H9 (cell line): ENCODE measurements at places on chromosomes 3 and 15.

DNA sequence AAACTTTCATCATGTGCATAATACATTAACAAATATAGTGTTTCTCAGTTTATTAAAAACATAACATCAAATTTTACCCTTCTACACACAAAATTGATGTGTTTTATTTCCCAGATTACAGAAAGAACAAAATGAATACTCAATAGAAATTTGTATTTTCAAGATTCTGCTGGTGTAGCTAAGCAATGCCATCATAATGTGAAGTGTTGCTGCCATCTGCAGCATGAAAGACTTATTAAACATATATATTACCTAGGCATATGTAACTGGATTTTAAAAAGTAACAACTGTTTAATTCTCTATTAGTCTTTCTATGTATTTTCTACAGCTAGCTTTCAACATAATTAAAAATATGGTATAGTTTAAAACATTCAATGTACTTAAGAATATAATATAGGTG, 27.5 kb downstream of the PLSCR5 start:
- no peak for DNase-seq

DNA sequence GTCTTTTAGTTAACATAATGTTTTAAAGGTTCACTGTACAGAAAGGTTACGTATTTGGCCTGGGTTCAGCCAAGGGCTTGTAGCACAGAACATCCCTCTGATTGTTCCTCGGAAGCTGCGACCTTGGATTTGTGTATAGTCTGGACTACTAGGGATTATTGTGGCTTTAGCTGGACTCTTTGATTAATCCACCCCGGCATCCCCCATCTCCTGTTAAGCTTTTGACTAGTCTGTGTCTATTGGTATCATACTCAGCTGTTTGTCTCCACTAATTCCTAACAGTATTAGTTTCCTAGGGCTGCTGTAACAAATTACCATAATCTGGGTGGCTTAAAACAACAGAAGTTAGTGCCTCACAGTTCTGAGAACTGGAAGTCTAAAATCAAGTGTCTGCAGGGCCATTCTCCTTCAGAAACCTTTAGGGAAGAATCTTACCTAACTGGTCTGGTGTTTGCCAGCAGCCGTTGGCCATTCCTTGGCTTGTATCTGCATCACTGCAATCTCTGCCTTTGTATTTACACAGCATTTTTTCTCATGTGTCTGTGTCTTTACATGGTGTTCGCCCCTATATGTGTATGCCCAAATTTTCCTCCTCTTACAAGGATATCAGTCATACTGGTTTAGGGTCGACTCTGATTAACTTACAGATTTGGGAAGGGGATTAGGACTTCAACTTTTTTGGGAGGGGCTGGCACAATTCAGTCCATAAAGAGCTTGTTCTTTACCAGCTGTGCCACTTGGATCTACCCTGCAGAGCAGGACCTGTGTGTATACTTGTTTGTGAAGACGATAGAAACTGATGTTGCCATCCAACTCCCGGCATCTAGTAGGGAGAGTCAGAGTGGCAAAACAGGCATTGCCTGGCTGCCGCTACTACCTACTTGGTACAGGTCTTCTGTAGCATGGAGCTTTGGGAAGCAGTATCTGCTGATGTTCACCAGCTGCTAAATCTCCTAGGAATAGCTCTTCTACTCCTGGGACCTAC, 117.8 kb downstream of the UBE2E2 start:
- no peak for DNase-seq

GRCh38 chr3:172461530-172462138, 13.4 kb upstream of the GHSR start:
- no peak for DNase-seq

GRCh38 chr3:69094467-69095205, 9.9 kb downstream of the ARL6IP5 start:
- no peak for DNase-seq

DNA sequence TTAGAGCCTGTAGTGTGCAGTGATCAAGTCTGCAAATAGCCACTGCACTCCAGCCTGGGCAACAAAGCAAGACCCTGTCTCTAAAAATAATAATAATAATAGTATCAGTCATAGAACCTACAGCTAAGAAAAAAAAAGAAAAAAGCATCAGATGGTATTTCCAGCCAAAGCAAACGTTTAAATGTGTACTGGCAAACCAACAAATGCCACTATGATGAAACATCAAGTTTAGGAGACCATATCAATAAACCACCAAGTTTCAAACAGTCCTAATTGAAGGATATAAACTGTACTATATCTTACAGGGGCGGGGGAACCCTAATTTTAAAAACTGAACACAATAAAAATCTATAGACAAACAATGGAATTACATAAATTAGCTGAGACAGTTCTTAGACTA, 6.4 kb downstream of the UBP1 start:
- DNase-seq = no peak

DNA sequence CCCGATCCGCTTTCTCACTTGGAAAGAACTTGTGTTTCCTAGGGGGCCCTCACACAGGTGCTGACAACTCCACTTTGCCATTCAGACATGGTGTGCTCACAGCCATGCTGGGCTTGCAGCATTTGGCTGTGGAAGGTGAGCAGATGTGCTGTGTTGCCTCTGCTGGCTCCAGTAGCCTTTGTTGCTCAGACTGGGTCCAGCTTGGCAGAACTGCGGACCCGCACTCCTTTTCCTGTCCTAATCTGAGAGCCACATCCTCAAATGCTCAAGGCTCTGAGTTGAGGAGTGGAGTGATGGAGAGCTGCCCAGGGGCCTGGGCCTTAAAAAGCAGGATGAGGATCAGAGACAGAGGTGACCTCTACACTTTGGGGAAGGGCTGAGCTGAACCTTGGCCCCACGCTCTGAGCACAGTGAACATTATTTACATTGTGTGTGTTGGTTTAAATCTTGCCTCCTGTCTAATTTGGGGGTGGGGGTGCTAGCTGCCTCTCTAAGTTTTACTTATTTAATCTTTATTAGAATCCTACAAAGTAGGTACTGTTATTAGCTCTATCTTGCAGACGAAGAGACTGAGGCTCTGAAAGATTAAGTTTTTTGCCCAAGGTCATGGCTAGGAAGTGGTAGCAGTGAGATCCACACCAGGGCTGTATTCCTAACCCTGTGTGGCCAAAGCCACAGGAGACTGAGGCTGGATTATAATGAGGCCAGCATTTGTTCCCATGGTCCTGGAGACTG, 17.2 kb downstream of the ACOX2 start:
- no peak for DNase-seq

DNA sequence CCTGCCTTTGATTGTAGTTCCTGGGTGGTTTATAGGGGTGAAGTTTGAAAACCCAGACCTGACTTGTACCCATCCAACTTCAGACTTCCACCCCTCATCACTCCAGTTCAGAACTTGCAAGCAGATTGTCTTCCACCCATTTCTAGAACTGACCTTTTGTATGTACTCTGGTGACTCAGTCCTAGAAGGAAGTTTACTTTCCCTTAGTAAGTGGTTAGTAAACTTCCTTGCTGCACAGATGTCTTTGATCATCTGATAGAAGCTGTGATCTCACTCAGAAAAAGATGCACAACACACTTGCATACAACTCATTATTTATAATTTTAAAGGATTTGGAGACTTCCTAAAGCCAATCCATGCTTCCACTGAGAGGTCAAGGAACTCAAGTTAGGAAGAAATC, 368.0 kb downstream of the MFSD1 start:
- no peak for DNase-seq
